NCI-H510A (cell line): ENCODE measurements at places on chromosomes 7 and 10.

GRCh38 chr10:114334301-114334700 is 70.0 kb downstream of the AFAP1L2 start:
- DNase-seq: no peak

GRCh38 chr7:5766321-5766761 is 15.1 kb downstream of the RNF216 start:
- DNase-seq: no peak

GRCh38 chr7:21327422-21328409 is 100.2 kb upstream of the SP4 start:
- DNase-seq: no peak

GRCh38 chr7:96016056-96016586 is 243.8 kb downstream of the DYNC1I1 start:
- no peak for DNase-seq

DNA sequence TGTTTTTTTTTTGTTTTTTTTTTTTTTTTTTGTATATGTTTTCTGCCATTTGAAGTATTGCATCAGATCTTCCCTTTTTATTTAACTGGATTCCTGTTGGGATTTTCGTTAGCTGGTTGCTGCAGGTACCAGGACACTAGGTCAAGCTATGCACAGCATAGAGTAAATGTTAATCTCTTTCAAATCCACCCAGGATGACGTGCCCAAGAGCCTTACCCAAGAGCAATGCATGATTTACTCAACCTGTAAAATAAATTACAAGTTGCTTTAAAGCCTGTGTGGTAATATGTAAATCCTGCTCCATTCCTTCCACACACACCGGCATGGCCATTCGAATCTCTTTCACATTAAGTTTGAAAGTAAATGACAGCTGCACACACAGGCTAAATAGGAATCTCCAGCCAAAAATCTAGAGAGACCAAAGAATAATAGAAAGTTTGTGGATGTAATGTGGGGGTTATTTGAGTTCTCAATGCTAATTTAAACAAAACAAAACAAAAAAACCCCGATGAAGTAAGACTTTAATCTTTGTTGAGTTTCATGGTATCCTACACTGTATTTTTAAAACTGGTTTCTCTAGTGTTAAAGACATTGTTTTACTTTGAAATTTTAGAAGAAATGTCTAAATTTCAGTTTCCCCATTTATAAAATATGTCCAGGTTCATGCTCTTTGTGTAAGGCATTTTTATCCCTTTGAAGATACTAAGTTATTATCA is 167.9 kb downstream of the FRMD4A start:
- DNase-seq: no peak

DNA sequence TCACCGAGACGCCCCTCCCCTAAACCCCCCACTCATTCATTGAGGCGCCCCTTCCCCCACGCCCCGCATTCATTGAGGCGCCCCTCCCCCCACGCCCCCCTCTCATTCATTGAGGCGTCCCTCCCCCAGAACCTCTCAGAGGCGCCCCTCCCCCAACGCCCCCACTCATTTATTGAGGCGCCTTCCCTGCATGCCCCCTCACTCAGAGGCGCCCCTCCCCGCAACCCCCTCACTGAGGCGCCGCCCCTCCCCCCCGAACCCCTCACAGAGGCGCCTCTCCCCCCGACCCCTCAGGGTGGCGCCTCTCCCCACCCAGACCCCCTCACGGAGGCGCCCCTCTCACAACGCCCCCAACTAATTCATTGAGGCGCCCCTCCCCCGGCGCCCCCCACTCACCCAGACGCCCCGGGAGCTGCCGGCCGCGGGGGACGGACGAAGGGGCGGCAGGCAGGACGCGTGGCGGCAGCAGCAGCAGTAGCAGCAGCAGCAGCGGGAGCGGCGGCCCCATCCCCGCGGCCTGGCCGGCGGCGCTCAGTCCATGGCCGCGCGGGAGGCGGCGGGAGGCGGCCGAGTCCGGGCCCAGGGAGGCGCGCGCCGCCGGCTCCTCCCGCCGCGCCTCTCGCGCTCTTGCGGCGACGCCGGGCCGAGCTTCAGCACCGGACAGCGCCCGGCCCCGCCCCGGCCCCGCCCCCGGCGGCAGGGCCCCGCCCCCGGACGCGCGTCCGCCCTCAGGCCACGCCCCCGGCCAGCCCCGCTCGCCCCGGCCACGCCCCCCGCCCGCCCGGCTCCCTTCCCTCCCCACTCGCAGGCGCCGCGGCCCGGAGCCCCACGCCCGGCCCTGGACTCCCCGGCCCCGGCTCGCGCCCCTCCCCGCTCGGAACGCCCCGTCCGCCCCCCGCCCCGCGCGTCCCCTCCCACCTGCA is at the start of gene PTPRN2:
Gene PTPRN2 (minus strand): TSS at position 662 of the 923 bp plus-strand sequence.
- peak; percentile 58 for DNase-seq

- no peak for DNase-seq
Measured at GRCh38 chr7:132397070-132397469, 179.2 kb downstream of the PLXNA4 start.

DNA sequence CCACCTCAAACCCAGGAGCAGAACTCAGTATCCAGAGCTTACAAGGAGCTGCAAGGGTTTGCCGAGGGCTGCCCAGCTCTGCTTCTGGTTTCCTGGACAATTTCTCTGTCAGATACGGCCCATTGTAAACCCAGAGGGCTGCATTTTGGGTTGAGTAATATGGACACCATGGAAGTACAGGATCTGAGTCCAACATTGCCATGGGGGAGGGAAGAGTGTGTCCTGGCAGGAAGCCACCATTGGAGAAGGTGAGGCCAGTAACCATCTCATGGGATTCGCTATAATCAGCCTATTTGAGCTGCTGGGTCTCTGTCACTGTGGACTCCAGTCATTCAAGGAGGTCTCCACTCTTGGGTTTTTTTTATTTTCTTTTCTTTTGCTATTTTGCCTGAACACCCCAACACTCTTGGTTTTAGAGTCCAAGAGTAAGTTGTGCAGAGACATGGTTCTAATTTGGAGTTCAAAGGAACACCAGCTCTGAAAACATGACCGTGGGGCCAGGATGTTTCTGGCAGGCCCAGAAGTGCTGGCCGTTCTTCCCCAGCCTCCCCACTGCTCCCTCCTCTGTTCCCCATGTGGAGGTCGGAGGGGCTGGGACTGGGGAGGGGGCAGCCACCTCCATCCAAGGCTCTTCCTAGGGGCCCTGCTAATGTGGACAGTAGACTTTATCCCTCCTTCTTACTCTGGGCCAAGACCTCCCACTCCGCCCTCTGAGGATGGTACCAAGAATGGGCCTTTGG is 46.2 kb downstream of the CHST3 start:
- DNase-seq: no peak

GRCh38 chr10:86914734-86915133 is 42.7 kb downstream of the MMRN2 start:
- DNase-seq: no peak

DNA sequence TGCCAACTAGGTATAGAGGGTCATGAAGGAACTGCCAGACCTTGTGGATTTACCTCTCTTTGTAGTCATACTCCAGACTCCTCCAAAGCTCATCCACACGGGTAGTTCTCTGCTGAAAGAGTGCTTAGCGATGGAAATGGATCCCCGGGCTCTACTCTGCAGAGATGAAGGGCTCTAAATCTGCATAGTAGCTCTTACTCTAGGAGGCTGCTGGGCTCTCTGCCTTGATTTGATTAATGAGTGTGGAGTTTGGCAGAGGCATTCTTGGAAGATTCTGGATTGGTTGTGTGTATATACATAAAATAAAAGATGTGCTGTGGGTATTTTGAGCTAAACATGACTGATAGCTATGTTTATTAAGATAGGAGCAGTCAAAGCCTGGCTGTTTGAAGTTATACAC is 21.3 kb upstream of the CPXM2 start:
- DNase-seq: peak; percentile 23

DNA sequence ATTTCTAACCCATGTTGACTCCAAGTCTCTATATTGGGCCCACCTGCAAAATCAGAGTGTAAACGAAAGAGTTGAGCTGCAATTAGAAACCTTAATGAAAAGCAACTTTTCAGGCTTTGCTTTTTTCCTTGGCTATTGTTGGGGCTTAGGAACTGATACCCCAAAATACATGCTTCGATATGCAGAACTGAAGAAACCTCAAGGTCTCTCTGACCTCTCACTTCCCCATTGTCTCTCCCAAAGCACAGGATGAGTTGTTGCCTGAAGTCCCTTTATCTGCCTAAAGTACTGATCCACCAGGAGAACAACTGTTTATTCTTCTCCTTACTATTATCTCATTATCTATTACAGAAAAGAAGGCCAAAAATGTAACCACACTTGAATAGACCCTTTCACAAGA is 666.0 kb upstream of the LRRTM3 start:
- DNase-seq: no peak

DNA sequence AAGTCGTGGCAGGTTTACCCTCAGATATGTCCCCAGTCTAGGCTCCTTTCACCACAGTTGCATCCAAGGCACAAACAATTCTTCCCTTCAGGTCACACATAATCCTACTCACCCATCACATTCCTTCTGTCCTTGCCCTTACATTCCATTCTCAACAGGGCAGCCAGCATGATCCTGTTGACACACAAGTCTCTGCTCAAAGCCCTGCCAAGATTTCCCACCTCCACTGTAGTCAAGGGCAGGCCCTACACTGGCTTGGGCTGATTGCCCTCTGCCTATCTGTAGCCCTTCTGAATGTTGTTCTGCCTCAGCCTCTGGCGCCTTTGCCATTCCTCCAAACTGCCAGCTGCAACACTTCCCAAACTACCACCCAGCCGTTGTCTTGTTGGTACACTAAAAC is 187.9 kb upstream of the AKR1E2 start:
- DNase-seq: no peak

GRCh38 chr10:31383810-31384588 is 65.0 kb downstream of the ZEB1 start:
- no peak for DNase-seq

DNA sequence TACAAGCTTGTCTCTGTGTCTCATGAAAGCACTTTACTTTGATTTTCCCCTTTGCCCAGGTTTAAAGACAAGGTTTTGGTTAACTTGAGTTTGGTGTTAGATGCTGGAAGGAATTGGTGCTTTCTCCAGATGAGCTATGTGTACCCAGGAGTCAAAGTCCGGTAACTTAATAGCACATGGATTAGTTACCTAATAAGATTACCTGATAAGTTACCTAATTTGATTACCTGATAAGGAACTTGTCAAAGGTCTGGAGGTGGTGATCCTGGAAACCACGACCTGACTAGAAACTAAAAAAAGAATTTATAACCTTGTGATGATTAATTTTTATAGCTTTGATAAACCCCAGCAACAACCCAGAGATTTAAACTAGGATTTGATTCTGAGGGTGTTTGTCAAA is 269.9 kb upstream of the CACNA2D1 start:
- DNase-seq: no peak

GRCh38 chr10:42951486-42952251 is 125.2 kb upstream of the RET start:
- no peak for DNase-seq

DNA sequence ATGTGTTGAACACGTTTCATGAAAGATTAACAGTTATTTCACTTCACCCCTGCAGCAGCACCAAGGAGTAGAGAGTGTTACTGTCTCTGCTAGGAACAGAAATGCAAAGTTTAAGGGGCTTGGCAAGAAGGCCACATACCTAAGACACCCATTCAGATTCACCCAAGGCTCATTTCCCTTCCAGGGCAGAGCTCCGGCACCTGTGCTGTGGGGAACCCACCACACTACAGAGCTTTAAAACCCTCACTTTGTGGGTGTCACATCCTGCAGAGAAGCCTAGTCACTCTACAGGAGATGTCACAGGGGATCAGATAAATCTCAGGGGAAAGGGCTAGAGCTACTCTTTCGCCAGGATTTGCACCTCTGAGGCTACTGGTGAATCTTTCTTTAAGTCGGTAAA is 176.1 kb upstream of the KLF6 start:
- DNase-seq: no peak

DNA sequence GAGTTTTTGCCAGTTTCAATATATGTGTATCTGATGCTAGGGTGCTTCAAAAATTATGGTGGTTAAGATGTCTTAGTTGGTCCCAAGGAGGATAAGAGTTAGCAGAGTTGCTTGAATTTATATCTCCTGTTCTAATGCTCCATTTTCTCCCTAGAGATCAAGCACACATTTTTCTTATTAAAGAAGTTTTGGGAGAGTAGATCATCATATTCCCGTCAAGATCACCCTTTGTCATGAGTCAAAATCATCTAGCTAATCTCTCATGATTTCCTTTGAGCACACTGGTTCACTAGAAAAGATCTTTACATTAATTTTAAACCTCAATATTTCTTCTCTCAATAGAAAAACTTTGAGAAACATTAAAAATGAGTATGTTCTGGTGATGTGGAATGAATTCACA is 429.9 kb upstream of the SEMA3A start:
- no peak for DNase-seq

- DNase-seq: no peak
Measured at GRCh38 chr7:761101-761500, 34.0 kb upstream of the PRKAR1B start.

GRCh38 chr10:8088504-8088903 is 34.0 kb downstream of the GATA3 start:
- DNase-seq: no peak

- no peak for DNase-seq
Measured at GRCh38 chr7:149027055-149027454, 1.2 kb downstream of the PDIA4 start.

GRCh38 chr7:74372511-74373111 is 81.1 kb upstream of the GTF2IRD1 start:
- DNase-seq: no peak

- DNase-seq: no peak
Measured at GRCh38 chr7:64882341-64883112, 20.5 kb upstream of the ZNF273 start.
